ENCODE measurements at places on chromosomes 1 and 21.

DNA sequence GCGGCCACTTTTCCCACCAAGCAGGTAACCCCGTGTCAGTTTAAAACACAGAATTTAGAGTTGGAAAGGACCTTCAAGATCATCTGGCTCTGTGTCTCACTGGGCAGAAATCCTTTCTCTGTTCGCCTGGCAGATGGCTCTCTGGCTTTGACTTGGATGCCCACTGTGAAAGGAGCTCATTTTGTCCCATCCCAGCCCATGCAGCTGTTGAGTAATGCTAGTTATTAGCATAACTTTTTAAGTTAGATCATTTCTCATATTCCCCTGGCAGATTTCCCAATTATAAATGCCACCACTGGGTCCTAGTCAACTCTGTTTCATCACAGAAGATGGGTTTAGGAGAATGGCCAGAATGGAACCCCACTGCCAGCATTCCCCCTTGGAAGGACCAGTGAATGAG, 55.9 kb downstream of the SLC35F3 start:
- DNase-seq, result no peak

- DNase-seq, result no peak
Measured at GRCh38 chr1:100394285-100394684, 42.0 kb downstream of the CDC14A start.

DNA sequence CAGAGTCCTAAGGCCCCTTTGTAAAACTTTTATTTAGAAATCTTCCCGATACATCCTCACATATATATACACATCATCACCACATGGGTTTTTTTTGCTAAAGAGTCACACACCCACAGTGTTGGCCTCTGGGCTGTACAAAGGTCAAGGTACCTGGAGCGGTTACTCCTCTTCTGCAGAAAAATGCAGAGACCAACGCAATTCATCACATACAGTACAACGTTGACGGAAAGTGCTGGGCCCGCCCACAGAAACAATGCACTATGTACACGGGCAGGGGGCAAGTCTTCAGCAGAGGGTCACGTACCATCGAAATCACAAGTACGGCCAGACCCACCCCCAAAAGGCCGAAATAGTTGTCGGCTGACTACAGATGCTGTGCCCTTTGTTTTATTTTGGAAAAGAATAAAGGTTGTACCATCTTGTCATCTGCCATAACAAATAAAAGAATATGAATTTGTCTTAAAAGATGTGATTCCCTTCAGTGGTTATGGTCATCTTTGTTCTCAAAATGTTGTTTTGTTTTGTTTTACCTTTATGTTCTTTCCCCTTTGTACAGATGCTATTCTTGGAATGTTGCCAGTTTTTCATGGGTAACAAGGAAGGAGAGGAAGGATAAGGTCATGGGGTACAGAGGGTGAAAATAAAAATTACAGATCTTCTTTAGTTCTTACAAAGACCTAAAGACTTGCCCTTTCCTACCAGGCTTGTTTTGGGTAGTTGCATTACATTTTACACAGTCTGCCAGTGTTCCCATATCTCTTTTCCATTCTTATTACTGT, 15.6 kb downstream of the TAL1 start:
- no peak for DNase-seq

DNA sequence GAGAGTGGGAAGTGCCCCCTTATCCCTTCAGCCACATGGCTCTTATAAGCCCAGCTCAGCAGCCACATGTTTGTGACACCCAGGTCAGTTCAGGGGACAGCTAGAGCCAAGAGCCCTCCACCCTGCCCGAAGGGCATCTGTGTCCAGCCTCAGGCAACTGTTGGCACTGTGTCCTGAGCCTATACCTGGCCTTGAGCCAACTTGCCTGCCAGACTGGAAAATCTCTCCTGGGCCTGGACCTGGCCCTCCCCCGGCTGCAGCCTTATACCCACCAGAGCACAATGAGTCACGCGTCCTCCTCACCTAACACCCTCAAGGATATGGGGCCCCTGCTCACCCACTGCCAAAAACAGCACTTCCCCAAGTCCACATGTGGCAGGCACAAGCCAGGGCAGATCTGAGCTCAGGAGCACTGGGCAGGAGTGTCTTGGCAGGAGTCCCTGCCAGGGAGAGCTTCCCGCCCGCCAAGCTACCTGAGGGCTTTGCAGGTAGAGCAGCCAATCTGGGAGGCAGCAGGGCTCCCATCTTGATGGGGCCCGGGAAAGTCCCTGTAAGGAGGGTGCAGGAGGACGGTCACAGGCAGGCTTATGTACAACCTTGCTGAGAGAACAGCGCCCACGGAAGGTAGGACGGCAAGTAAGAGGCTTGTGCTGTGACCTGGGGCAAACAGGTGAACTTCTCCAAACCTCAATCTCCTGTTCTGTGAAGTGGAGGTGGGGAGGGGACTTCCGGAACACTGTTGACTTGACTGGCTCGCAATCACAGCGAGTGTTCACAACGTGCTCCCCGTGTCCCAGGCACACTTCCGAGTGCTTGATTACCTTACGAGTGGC, 19.8 kb upstream of the HSPG2 start:
- peak; percentile 92 for DNase-seq

- DNase-seq, result no peak
Measured at GRCh38 chr1:65440915-65441314, 20.4 kb downstream of the LEPR start.

GRCh38 chr21:18468790-18469189, 65.2 kb upstream of the TMPRSS15 start:
- no peak for DNase-seq

- DNase-seq, result no peak
Measured at GRCh38 chr1:21687081-21687529, 17.9 kb upstream of the RAP1GAP start.

- no peak for DNase-seq
Measured at GRCh38 chr1:51989582-51990477, 670 bp downstream of the RAB3B start.

DNA sequence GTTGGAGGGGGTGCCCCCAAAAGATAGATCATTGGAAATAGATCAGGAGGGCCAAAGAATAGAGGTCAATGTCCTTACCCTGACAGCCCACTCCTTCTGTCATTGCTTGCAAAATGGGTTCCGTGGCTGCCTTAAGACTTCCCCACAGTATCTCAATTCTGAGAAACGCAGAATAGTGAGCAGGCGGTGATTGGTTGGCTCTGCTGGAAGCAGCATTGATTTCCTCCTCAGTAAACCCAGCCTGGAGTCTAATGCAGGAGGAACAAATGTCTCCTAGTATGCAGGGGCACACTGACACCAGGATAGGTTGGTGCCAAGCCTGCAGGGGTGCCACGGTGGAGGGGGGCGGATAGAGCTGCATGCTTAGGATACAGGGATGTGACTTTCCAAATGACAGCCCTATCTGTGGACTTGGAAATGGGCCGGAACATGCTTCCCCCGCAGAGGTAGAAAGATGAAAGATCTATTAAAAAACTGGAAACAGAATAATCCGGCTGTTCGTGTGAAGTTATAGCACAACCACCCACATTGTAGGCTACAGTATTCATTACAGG, 76.9 kb downstream of the BRINP2 start:
- no peak for DNase-seq

GRCh38 chr1:201298396-201299381, 15.4 kb downstream of the PKP1 start:
- no peak for DNase-seq

- peak; percentile 21 for DNase-seq
Measured at GRCh38 chr1:91846007-91846638, 39.8 kb downstream of the TGFBR3 start.

DNA sequence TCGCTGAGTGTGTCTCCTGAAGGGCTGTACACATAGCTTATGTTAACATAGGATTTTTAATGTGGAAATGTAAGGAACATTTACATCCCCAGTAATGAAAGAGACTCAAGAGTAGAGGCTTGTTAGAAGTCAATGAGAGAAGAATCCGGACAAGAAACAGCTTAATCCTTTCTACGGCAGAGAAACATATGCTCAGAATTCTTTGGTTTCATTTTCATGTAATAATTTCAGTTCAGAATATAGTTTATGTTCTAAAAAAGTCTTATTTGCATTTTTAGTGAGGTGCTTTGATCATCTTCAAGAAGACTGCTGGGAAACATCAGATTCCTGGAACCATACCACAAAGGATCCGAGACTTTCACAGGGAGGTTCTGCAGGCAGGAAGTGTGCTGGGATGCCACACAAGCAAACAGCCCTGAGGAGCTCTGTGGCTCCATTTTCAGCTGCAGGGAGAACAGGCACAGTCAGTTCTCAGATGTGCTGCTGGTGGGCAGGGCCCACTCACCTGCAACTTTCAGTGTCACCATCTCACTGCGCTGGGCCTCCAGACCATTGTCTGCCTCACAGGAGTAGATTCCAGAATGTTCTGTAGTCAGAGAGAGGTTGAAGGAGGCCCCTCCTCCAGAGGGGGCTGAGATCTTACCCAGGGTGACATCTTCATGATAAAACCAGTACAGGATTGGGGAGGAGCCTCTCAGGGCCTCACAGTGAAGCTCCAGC, 28.4 kb downstream of the FCRL5 start:
- no peak for DNase-seq

GRCh38 chr1:184019506-184019905, 18.0 kb downstream of the COLGALT2 start:
- no peak for DNase-seq

DNA sequence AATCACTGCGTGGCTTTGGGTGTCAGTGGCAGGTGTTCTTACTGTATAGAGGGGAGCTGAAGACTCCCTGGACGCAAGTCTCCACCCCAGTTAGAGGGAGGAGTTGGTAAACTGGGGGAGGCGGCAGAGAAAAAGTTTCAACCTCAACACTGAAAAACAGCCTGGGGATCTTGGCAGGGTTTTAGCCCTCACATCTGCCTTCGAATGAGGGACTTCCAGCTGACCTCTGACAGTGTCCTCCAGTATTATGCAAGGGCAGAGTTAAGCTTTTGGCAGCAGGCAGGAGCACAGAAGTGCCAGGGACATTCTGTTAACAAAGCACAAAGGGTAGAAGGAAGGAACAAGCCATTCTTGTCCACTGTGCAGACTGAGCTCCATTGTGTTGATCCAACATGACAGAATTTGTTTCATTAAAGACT, 41.2 kb upstream of the RAB4A start:
- DNase-seq, result no peak

DNA sequence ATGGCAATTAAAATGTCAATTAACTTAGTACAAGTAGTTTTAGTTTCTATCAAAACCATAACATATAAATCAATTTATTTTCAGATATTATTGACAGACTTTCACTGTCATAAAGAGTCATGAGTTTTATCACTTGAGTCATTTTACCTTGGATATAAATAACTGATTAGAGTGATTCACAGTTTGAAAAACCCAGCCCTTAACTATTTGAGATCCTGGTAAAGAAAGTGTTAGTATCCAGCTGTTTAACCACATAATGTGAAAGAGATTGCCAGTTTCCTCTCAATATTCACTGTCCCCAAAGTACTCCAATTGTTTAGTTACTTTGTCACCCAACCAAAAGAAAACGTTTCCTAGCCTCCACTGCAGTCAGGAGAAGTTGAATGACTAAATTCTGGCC, 91.3 kb downstream of the UCHL5 start:
- DNase-seq, result no peak

GRCh38 chr1:13945856-13946255, 245.9 kb downstream of the PRDM2 start:
- DNase-seq, result no peak

DNA sequence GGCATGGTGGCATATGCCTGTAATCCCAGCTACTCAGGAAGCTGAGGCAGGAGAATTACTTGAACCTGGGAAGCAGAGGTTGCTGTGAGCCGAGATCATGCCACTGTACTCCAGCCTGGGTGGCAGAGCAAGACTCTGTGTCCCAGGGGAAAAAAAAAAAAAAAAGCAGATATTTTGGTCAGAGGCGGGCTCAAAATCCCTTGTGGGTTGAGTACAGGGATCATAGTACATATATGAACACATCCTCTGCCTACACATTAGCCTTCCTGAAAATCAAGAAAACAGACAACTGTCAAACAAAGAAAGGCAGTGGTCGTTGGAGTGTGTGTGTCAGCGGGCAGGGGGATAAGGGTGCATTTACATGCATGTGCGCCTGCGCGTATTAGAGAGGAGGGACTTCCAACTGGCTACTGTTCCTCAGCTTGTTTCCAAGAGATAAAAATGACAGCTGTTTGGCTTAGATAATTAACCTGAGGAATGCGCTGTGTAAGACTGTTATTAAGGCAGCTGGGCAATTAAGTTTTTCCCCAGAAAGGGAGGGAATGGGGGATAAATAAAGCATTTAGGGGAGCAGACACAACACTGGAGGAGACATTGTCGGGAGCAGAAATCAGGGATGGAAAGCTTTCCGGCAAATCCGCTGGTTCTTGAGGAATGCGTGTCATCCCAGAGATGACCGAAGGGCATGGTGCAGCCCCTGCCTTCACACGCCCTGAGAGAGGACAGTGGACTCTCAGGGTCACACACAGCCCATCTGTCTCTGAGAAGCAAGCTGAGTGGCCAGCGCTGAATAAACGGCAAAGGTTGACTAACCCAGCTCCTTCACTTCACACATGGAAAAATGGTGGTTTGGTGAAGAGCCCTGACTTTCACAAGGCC, 6.4 kb downstream of the LAMB3 start:
- no peak for DNase-seq

- no peak for DNase-seq
Measured at GRCh38 chr1:38941093-38941492, 537 bp downstream of the RHBDL2 start.

- DNase-seq, result no peak
Measured at GRCh38 chr1:95583661-95584210, 349.7 kb downstream of the RWDD3 start.

DNA sequence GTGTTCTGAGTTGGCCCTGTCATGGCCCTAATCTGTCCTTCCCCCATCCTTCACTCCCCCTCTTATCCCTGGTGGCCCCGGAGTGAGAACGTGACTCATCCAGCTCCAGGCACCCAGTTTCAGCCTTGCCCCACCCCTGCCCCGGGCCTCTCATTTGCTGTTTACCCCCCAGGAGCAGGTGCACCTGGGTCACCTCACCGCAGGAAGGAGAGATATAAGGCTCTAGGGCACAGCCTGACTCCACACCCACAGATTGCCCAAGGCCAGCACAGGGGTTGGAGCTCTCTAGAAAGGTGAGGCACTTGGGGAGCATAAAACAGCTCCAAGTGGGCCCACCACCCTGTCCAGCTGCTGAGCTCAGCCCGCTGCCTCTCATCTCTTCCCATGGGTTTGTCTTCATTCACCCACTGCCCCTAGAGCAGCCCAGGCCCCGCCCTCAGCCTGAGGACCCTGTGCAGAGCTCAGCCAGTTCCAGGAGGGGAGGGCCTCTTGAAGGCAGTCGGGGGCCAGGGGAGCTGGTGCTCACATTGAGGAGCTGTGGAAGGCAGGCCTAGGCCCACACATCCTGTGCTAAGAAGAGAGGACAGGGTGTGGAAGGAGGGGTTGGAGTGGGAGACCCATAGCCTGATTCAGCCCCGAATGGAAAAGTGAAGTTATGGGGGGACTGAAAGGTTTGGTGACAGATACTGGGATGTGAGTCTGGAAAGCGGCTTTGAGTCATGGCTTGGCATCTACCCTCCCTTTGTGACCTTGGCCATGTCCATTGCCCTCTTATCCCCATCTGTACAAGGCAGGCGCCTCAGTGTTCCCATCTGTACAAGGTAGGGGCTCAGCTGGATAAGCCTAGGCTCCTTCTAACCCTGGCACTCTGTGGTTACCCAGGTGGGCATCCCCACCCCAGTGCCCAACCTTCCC, 16.1 kb upstream of the GPR37L1 start:
- no peak for DNase-seq

GRCh38 chr1:205015241-205015640, 27.8 kb upstream of the CNTN2 start:
- DNase-seq, result no peak

GRCh38 chr1:40243351-40243750, 4.4 kb upstream of the TMCO2 start:
- DNase-seq, result peak; percentile 43
